ENCODE measurements at places on chromosomes 16 and 17. TPM values are rescaled to one million over a fixed set of nuclear protein-coding genes. Genes with fewer than 3 reads are reported as not detected.
A peak's percentile ranks its signal among the peaks of the same experiment; 100 is the strongest.

HOXB4 gene
- 34.4 TPM for total RNA-seq

AXIN1 gene
- total RNA-seq: 34.0 TPM

GRCh38 chr17:39794249-39794970, 56.7 kb downstream of the GRB7 start:
- peaks cover 2% of the 10 kb centered on the region for H3K27me3 ChIP-seq
- no peak overlapping the region for H3K4me3 ChIP-seq
- H3K27ac ChIP-seq: no peak overlapping the region
- no peak for DNase-seq
- no peaks in the 10 kb centered on the region for H3K36me3 ChIP-seq

GRCh38 chr16:4891886-4892216, 44.6 kb downstream of the UBN1 start:
- H3K36me3 ChIP-seq: peaks cover 22% of the 10 kb centered on the region
- no peaks in the 10 kb centered on the region for H3K27me3 ChIP-seq
- no peak overlapping the region for H3K27ac ChIP-seq
- H3K4me1 ChIP-seq: peaks cover 6% of the 10 kb centered on the region
- H3K4me3 ChIP-seq: no peak overlapping the region

GRCh38 chr16:28924399-28924761, 658 bp downstream of the RABEP2 start:
- H3K36me3 ChIP-seq: peaks cover 8% of the 10 kb centered on the region
- no peak for DNase-seq
- peaks cover 11% of the 10 kb centered on the region for H3K4me1 ChIP-seq
- H3K4me3 ChIP-seq: peak overlapping the region; percentile 93
- no peaks in the 10 kb centered on the region for H3K27me3 ChIP-seq

DNA sequence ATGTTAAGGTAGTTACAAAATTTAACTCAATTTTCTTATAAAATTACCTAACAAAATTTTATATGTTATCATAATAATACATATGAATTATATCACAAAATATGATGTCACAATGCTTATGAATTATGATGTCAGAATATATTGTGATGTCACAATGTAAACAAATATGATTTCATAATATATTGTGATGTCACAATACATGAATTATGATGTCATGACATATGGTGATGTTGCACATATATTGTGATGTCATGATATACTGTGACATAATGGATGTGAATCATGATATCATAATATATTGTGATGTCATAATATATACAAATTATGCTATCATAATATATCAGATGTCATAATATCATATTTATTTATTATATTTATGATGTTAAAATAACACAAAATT, 1879.9 kb downstream of the TP53TG3F start:
- H3K36me3 ChIP-seq: peaks cover 3% of the 10 kb centered on the region
- H3K4me3 ChIP-seq: no peak overlapping the region
- no peaks in the 10 kb centered on the region for H3K4me1 ChIP-seq
- DNase-seq: no peak

CTRB1 gene
- total RNA-seq: not detected

DNA sequence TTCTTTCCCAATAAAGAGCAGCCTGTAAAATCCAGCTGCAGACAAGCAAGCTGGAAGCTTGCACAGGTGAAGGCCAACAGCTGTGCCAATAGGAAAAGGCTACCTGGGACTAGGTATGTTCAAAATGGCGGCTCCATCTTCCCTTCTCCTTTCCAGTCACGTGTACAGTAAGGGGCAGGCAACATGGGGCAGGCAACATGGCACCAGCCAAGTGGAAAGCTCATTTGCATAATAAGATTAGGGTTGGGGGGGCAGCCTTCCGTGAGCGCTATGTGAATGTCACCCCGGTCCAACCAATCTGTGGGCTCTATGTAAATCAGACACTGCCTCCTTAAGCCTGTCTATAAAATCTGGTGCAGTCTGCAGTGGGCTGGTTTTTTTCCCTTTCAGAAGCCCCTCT, 31.3 kb downstream of the TVP23A start:
- H3K27ac ChIP-seq: no peak overlapping the region
- peaks cover 3% of the 10 kb centered on the region for H3K36me3 ChIP-seq
- no peak overlapping the region for H3K4me3 ChIP-seq
- no peak for DNase-seq

DNA sequence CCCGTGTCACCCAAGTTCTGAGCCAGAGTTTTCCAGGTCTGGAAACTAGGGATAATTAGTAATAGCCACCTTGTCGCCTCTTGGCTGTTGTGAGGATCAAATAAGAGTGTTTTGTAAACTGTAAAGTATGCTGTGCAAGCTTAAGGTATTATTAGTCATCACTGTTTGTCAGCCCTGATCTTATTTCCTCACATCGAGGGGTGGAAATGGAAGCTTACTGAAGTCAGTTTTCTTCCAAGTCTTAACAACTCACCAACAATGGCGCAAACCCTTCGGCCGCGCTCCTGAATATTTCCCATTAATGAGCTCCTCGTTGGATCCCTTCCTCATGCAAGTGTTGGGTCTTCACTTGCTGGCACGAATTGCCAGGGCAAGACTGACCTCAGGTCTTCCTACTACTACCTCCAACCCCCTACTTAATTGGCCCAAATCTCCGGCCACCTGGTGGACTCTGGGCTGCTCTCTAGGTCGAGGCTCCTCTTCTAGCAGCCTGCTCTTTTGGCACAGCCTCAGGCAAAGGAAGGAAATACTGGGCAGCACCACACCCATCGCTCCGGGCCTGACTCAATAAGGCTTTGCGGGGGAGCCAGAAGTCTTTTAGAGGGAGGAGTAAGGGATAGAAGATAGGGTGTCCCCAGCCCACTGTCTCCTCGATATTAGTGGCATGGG, 885 bp upstream of the SLC35B1 start:
- DNase-seq: no peak
- H3K4me3 ChIP-seq: peak overlapping the region; percentile 88
- peak overlapping the region; percentile 99 for H3K27ac ChIP-seq
- H3K27me3 ChIP-seq: no peaks in the 10 kb centered on the region
- H3K36me3 ChIP-seq: peaks cover 15% of the 10 kb centered on the region
- H3K4me1 ChIP-seq: peaks cover 17% of the 10 kb centered on the region

DNA sequence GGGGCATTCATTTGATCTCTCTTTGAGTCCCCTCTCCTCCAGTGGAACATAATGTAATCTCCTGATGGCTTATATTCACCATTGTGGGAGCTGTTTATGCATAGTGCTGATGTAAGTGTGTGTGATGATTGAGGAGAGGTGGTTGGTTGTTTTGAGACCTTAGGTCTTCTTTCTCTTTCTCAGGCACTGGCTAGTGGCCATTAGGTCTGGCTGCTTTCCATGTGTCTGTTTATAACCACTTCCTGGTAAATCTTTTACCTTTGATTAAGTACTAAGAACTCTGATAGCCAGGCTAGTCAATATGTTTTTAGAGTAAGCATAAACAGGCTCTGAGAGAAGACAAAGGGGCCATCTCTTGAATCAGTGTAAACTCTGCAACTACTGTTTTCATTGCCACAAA, 27.9 kb downstream of the VAT1L start:
- H3K36me3 ChIP-seq: no peaks in the 10 kb centered on the region
- no peak for DNase-seq
- no peak overlapping the region for H3K27ac ChIP-seq

C17orf107 gene
- total RNA-seq: 9.2 TPM

DNA sequence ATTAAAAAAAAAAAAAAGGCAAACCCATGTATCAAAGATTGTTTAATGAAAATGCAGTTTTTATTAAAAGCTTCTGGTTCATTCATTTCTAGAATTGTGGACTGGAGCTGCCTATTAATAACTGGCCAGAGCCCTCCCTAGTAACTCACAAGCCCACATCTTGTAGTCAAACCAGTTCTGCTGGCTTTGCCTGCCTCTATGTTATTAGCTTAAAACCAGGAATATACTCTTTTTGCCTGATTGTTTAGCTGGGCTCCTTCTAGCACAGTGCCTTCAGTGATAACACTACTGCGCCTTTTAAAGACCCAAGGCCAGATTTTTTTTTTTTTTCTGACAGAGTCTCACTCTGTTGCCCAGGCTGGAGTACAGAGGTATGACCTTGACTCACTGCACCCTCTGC, 26.0 kb downstream of the TAC4 start:
- peaks cover 36% of the 10 kb centered on the region for H3K36me3 ChIP-seq
- H3K4me3 ChIP-seq: no peak overlapping the region
- DNase-seq: no peak
- peak overlapping the region; percentile 66 for H3K27ac ChIP-seq
- peaks cover 13% of the 10 kb centered on the region for H3K4me1 ChIP-seq

DNA sequence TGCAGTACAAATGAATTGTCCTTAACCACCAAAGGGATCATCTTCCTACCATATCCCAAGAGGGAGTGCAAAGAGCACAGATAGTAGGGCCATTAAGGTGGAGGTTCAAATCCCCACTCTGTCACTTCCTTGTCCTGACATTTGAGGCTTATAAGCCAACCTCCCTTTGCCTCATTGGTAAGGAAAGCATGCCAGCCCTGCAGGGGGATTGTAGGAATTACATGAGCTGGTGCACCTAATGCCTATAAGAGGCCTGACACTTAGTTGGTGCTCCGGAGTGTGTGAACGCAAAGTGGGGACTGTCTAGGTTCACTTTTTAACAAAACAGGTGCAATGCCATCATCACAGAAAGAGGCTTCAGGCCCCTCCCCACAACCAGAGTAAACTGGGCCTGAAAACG, 374.4 kb downstream of the SNX29 start:
- DNase-seq: no peak
- H3K27ac ChIP-seq: no peak overlapping the region
- no peaks in the 10 kb centered on the region for H3K4me1 ChIP-seq
- H3K36me3 ChIP-seq: no peaks in the 10 kb centered on the region
- H3K27me3 ChIP-seq: no peaks in the 10 kb centered on the region

RAB11FIP4 gene
- 21.8 TPM for total RNA-seq

CACNB1 gene
- 19.2 TPM for total RNA-seq

- H3K27me3 ChIP-seq: peaks cover 61% of the 10 kb centered on the region
- peaks cover 12% of the 10 kb centered on the region for H3K4me1 ChIP-seq
- no peak overlapping the region for H3K4me3 ChIP-seq
- no peak for DNase-seq
- H3K27ac ChIP-seq: no peak overlapping the region
Observed at GRCh38 chr17:79224476-79224875, 149.9 kb downstream of the ENGASE start.

GRCh38 chr16:4692460-4693295, 684 bp upstream of the NUDT16L1 start:
- H3K27me3 ChIP-seq: no peaks in the 10 kb centered on the region
- peaks cover 3% of the 10 kb centered on the region for H3K4me1 ChIP-seq
- peaks cover 2% of the 10 kb centered on the region for H3K36me3 ChIP-seq
- H3K27ac ChIP-seq: peak overlapping the region; percentile 39
- peak overlapping the region; percentile 77 for H3K4me3 ChIP-seq
- DNase-seq: no peak

MPV17L gene
- total RNA-seq: 3.1 TPM

GRCh38 chr17:82386255-82386831, 14.8 kb downstream of the UTS2R start:
- no peak overlapping the region for H3K27ac ChIP-seq
- H3K27me3 ChIP-seq: peaks cover 8% of the 10 kb centered on the region
- no peak for DNase-seq
- peaks cover 24% of the 10 kb centered on the region for H3K4me1 ChIP-seq
- no peaks in the 10 kb centered on the region for H3K36me3 ChIP-seq
- H3K4me3 ChIP-seq: no peak overlapping the region

GRCh38 chr17:12734926-12735325, 54.4 kb upstream of the ARHGAP44 start:
- no peak overlapping the region for H3K4me3 ChIP-seq
- H3K36me3 ChIP-seq: no peaks in the 10 kb centered on the region
- H3K4me1 ChIP-seq: peaks cover 69% of the 10 kb centered on the region
- H3K27me3 ChIP-seq: no peaks in the 10 kb centered on the region
- DNase-seq: no peak
- peak overlapping the region; percentile 67 for H3K27ac ChIP-seq

EEF2KMT gene
- total RNA-seq: 11.6 TPM

NACA2 gene
- total RNA-seq: not detected

KRTAP4-4 gene
- not detected for total RNA-seq

CASKIN1 gene
- total RNA-seq: 8.9 TPM

SLC12A3 gene
- not detected for total RNA-seq

- no peak overlapping the region for H3K4me3 ChIP-seq
- no peak for DNase-seq
- peak overlapping the region; percentile 99 for H3K27ac ChIP-seq
- H3K27me3 ChIP-seq: no peaks in the 10 kb centered on the region
- no peaks in the 10 kb centered on the region for H3K36me3 ChIP-seq
Observed at GRCh38 chr17:17551361-17551760, 40.1 kb downstream of the PEMT start.

GRCh38 chr16:72978212-72978611, 69.7 kb downstream of the ZFHX3 start:
- H3K4me3 ChIP-seq: no peak overlapping the region
- H3K4me1 ChIP-seq: peaks cover 11% of the 10 kb centered on the region
- H3K36me3 ChIP-seq: peaks cover 4% of the 10 kb centered on the region
- H3K27ac ChIP-seq: no peak overlapping the region
- no peak for DNase-seq

- no peak for DNase-seq
- peaks cover 23% of the 10 kb centered on the region for H3K4me1 ChIP-seq
- H3K4me3 ChIP-seq: no peak overlapping the region
- H3K27me3 ChIP-seq: no peaks in the 10 kb centered on the region
- H3K36me3 ChIP-seq: peaks cover 5% of the 10 kb centered on the region
Observed at GRCh38 chr17:53687324-53687723, 135.4 kb upstream of the KIF2B start.
